ENCODE measurements at places on chromosomes 5 and 9.

DNA sequence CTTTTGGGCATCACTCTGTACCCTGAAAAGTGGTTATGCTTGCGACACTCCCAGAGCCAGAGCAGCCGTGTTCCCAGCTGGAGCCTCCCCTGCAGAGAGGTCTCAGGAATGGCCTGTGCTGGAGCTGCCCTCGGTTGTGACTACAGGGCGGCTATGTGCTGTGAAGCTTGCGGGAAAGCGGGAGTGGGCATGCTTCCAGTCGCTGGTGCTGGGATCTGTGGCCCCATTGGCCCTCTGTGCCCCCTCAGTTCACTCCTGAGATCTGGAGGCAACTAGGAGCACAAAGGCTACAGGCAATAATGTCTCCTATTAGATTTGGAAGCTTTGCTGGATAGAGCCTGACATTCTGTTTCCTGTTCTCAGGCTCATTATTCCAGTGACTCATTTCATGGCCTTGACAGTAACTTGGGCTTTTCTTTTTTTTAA, 56.9 kb downstream of the GPR107 start:
- no peak for DNase-seq

DNA sequence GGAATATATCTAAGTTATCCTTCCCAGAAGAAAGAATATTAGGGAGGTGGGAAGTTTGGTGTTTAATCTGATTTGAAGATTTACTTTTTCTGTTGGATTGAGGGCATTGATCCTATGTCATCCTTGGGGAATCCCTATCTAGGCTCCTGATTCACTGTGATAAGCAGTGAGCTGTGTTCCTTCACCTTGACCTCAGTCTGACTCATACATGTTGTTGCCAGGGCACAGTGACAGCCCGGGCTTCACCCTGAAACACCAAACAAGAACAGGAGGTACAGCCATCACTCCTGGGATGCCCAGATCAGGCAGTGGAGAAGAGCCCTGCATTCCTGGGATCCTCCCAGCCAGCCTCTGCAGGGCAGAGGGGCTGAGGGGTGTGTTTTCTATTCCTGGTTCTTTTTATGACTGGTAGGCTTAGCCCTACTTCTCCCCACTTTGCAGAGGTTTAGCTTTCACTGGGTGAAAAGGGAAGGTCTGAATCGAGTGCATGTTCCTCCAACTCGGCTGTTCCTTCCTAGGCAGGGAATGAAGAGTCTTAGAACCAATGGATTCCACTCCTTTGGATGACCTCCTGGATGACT, 3.1 kb upstream of the FAM53C start:
- DNase-seq = no peak

- no peak for DNase-seq
Observed at GRCh38 chr5:135625961-135626360, 47.2 kb upstream of the CXCL14 start.

DNA sequence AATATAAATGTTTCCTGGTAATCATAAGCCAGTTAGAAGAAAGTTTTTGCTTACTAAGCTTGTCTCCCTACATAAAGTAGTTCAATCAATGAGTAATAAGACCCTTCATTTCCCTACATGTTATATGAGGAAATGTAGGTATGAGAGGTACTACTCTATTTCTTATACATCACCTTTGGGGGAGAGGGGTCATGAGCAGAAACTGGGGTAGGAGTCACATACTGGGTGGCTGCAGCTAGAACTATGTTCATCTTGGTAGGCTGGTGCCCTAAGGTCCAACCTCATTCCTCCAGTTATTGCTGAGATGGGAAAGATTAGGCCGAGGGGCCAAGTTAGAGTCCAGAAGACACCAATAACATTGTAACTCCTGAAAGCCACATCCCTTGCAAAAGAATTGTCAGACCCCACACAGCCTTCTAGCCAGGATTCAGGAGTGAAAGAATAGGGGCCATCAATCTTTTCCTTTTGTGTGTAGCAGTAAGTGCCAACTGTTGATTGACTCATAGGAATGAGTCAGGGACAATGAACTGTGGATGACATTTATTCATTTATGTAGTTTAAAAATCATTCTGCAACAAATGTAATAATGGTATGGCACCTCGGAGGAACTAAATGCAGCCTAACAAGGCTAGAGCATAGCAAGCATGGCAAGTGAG, 21.6 kb upstream of the SREK1 start:
- no peak for DNase-seq
